Central memory CD8-positive, alpha-beta T cell (primary cell): ENCODE measurements at places on chromosomes 12 and 14.

GRCh38 chr12:89671469-89671868 lies 37.2 kb downstream of the ATP2B1 start:
- no peak for DNase-seq

- no peak for DNase-seq
Measured at GRCh38 chr12:123942911-123943648, 29.6 kb downstream of the CCDC92 start.

DNA sequence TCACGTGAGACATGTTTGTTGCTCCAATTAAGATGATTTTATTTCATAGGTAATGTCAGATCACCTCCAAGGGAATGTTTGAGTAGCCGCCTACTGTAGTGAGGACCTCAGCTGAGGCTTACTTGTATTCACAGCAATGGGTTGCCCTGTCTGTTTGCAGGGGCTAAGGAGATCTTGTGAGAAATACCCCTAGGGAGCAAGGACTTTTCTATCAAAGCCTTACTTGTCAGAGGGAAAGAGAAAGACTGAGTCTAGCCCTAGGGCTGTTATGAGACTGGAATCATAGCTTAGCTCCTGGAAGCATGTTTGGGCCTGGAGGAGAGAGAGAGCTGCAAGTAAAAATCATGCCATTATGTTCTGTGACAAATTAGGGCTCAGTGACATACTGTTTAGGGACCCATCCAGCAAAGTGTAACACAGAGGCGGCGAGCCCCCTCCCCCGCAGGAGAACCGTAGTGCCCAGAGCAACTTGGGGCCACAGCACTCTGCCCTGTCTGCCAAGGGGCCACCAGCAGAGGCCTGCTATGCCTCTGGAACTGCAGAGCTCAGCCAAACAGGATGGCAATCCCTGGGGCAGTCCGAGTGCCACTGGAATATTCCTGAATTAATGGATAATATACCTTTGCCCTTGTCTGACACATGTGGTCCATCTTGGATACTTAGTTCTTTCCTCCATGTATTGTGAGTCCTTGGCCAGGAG lies 178.8 kb downstream of the DACT1 start:
- DNase-seq: no peak

DNA sequence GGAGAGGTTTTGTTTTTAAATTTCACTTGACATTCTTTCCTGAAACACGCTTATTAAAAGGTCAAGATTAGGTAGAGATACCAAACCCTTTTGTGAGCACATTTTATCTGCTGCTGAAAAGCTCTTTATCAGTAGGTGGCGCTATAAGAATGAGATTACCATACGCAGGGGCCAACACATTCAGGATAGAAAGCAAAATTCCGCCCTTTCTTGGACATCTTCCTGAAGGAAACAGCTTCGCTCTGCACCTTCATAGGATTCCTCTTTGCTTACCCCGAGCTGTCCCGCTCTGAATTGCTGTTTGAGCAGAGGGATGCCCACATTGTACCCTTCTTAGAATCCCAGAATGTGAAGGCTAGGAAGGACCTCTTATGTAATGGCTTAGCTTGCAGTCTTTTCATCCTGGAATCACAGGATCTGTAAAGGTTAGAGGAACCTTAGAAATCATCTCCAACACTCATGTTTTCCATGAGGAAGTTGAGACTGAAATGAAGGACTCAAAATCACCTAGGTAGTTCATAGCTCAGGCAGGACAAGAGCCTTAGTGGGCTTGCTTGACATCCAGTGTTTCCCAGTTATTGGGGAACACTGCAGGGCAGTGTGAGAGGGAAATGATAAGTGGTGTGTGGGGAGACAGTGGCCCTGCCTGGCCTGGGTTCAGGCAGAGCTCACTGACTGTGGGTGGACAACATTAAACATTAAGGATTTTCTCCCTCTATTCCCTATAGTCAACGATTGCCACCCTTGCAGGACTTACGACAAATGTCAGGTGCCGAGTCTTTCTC lies 38.7 kb upstream of the CRY1 start:
- no peak for DNase-seq

DNA sequence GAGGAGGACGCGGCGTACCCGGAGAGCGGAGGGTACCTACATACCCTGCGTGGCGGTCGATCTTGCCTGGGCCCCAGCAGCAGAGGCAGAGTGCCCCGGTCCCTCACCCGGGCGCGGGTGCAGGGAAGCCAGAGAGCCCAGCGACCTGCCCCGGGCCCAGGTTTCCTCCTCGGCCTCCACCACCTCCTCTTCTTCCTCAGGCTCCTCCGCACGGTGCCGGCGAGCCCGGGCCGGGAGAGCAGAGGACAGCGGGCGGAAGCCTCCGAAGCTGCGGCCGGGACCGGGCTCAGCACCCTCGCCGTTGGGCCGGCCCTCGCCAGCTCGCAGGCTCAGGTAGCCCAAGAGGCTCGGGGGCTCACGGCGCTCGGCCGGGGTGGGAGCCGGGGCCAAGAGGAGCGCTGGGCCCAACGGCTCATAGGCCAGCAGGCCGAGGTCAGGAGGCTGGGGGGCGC lies 6.6 kb downstream of the ZNF219 start:
- DNase-seq: no peak

DNA sequence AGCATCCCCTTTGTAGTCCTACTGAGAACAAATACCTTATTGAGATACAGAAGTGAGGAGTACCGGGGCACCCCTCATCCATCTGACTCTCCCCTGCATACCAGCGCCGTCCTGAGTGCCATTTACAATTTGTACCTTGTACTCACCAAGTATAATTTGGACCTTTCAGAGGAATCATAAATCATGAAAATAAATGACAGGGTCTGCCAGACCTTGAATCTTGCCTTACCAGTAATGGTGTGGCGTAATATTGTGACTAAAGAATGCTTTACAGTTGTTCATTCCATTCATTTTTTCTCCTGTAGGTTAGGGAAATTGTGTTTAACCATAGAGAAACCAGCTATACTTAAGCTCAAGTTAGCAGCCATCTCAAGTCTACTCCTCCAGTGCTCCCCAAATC lies 243.7 kb upstream of the RGS6 start:
- DNase-seq: no peak

- DNase-seq: no peak
Measured at GRCh38 chr12:49451468-49452259, 84.4 kb downstream of the SPATS2 start.

DNA sequence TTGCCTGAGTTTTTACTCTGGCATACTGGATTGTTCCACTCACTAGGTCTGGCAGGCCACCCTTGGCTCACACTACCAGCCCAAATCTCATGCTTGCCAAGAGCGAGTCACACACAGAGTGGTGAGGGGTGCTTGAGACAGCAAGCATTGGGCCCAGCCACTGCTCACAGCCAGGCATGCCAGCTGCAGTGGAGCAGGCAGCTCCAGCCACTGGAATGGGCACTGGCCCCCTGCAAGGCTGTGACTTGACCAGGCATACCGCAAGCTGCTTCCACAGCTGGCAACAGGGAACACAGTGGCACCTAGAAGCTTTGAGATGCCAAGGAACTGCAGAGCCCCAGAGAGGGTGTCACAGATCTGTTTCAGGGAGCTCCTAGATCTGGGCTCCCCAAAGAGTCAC lies 488.5 kb downstream of the LRFN5 start:
- DNase-seq: no peak

DNA sequence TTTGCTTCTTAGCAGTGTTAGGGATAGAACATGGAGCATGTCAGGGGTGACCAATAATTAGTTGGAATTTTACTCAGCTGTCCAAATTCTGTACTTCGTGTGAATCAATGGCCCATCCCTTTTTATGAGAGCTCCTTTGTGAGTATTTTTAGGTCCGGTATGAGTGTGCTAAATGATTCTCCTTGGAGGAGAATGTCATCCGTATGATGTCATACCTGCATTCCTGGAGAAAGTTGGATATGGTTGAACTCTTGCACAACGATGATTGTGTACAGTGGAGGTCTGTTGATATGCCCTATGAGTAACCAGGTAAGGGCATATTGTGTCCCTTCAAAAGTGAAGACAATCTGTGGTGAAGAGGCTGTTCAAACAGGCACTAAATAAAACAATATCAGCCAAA lies 400.8 kb downstream of the GXYLT1 start:
- no peak for DNase-seq

DNA sequence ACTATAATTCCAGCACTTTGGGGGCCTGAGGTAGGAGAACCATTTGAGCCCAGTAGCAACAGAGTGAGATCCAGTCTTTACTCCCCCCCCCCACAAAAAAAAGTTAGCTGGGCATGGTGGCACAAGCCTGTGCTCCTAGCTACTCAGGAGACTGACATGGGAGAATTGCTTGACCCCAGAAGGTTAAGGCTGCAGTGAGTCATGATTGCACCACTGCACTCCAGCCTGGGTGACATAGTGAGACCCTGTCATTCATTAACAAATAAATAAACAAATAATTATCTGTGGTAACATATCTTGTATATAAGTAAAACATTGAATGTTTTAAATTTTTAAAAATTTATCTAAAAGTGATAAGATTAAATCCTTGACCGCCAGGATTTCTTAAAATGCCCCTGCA lies 4.8 kb downstream of the ENTPD5 start:
- DNase-seq: no peak

DNA sequence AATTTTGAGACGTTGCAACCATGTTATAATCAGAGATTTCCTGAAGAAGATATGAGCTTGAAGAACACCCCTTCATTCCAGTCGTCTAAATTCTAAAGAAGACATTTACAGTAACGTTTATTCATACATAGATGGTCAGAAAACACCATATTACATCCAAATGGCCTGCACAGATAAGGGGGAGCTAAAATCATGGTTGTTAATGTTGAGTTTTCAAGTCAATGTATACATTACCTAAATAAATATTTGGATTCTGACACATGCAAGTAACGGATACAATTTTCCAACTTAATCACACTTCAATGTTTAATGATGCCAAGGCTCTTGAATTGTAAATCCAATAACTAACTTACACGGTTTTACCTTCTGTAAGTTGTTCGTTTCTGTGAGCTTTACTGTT lies 318.4 kb downstream of the SLC6A15 start:
- DNase-seq: no peak

DNA sequence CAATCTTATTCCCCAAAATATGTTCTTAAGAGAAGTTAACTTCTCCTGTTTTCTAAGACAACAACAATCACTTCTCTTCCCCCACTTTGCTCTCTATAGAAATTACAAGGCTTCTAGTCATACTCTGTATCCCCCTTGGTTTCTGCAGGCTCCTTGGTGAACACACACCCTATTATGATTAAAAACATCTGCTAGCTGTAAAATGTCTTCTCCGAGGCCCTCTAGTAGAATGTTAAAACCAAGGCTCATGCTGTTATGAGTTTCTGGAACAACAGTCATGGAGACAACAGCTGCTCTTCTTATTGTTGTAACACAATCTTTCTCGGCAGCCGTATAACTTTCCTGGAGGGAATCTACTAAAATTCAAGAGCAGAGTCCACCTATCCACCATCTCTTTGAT lies 397.5 kb upstream of the CCDC196 start:
- no peak for DNase-seq

- DNase-seq: no peak
Measured at GRCh38 chr12:108853981-108854446, 3.4 kb downstream of the SSH1 start.

- peak; percentile 19 for DNase-seq
Measured at GRCh38 chr12:110577864-110578693, 5.0 kb downstream of the PPTC7 start.

DNA sequence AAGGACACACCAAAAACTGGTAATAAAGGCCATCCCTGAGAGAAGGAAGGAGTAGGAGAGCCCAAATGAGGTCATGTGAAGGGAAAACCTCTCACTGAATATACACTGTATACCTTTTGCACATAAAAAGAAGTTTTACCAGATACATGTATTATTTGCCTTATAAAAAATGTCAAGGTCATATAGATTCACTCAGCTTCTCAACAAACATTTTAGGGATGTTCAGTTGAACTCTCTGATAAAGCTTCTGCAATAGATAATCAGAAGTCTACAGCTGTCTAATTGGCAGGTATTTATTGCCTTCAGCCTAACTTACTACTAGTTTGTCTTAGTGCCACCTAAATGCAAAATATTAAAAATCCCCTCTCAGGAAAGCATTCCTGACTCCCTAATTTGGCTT lies 8.7 kb downstream of the SLC11A2 start:
- no peak for DNase-seq

GRCh38 chr12:111598637-111599452 lies at the start of gene ATXN2:
TSS of gene ATXN2 (minus strand) at chr12:111599315. CDS start at chr12:111599034, 281 bp downstream.
- DNase-seq: no peak
